ENCODE measurements at places on chromosomes 4 and X. TPM values are rescaled to one million over a fixed set of nuclear protein-coding genes. Genes with fewer than 3 reads are reported as not detected.

- no peak for DNase-seq
These were observed 222.3 kb upstream of the AGTR2 start for GRCh38 chrX:115948018-115948923.

- DNase-seq, result no peak
These were observed 13.5 kb downstream of the DCHS2 start for GRCh38 chr4:154478128-154478527.

The LIMCH1 gene
- total RNA-seq, result 0.07 TPM

- DNase-seq, result no peak
These were observed 354.8 kb downstream of the MID1IP1 start for GRCh38 chrX:39156051-39156450.

GRCh38 chr4:70538869-70539268, 20.5 kb downstream of the AMTN start:
- DNase-seq, result no peak

DNA sequence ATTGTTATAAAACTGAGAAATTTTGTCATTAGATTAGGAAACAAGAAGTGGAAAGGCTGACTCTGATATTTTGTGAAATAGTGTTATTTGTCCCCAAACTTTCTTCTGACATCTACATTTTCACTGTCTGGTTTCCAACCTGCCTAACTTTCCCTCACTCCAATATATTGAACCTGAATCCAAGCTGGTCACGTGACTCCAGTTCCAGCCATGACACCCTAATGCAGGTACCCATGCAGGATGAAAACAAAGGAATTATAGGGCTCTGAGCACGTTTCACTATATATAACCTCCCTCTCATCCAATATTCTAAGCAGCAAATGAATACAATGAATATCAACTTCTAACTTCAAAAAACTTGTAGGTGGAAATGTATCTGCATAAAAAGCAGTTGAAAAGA, 231.6 kb downstream of the TLL1 start:
- DNase-seq, result no peak

The P2RY4 gene
- 0.39 TPM for total RNA-seq

The C4orf51 gene
- not detected for total RNA-seq

DNA sequence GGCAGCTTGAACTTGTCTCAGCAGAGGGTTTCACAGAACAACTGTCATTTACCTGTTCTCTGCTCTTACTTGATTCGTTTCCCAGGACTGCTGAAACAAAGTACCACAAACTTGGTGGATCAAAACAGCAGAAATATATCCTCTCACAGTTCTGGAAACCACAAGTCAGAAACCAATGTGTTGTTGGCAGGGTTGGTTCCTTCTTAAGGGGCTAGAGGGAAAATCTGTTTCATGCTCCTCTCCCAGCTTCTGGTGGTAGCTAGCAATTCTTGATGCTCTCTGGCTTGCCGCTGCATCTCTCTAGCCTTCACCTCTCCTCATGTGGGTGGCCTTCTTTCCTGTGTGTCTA, 4.7 kb downstream of the TLR8 start:
- no peak for DNase-seq

The GPR82 gene
- not detected for total RNA-seq

The EFHC2 gene
- total RNA-seq, result 1.1 TPM

The CCKAR gene
- total RNA-seq, result not detected

DNA sequence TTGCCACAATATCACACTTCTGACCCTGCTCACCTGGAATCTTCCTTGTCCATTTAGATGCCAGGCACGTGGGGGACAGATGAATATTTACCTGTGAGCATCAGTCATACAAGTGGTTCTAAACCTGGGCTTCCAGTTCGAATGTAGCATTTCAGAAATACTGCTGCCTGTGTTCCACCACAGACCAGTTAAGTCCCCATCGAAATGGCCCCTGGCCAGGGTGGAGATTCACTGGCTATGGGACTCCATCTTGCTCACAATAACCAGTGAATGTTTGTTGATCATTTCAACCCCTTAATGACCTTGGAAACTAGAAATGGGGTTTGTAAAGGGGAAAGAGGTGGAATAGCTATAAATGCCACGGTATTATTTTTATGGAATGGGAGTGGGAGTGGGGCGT, 73.8 kb downstream of the CLDN34 start:
- no peak for DNase-seq

GRCh38 chr4:160848901-160849760, 1314.7 kb downstream of the FSTL5 start:
- no peak for DNase-seq

DNA sequence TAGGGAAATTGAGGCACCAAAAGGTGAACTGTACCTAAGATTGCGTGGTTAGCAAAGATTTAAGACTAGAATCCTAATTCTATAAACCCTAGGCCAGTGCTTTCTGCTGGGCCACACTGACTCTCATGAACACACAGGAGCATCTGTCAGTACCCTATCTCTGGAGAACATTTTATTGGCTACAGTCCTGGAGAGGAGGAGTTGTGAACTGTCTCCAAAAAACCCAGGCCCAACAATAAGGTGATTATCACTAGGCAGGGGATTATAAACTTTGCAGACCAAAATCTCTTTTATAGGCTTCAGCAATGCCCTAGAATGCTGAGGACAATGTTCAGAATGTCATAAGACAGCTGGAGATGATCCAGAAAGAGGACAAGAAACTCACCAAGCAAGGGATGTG, 24.1 kb downstream of the OPHN1 start:
- no peak for DNase-seq

GRCh38 chrX:28582511-28582910, 4.7 kb upstream of the IL1RAPL1 start:
- DNase-seq, result no peak

The ENPEP gene
- total RNA-seq, result 0.25 TPM
